ENCODE measurements at places on chromosomes 16 and 17.

- no peak for DNase-seq
Measured at GRCh38 chr16:79452671-79453070, 147.9 kb downstream of the MAF start.

GRCh38 chr16:31874366-31875111 is 932 bp downstream of the ZNF267 start:
- peak; percentile 49 for DNase-seq

- no peak for DNase-seq
Measured at GRCh38 chr17:4560837-4561256, 470 bp upstream of the GGT6 start.

DNA sequence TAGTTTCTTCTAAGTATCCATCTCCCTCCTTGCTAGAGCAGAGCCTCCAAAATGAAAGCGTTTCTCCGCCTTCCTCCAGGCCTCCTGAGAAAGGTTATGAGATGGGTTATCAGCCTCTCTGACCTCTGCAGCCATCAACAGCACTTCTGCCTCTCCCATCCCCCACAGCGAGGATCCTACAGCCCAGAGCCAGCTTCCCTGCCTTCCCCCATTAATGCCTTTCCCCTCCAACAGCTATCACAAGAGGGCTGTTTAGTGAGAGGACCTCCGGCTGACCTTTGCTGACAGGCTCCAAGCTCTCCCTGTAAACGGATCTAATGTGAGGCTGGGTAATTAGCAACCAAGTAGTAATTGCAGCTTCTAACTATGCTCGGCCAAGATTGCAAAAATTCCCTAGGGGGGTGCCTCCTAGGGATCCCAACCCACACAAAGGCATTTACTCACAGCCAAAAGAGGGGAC is 55.8 kb downstream of the ZFHX3 start:
- no peak for DNase-seq

- no peak for DNase-seq
Measured at GRCh38 chr16:17018585-17018939, 452.2 kb downstream of the XYLT1 start.

DNA sequence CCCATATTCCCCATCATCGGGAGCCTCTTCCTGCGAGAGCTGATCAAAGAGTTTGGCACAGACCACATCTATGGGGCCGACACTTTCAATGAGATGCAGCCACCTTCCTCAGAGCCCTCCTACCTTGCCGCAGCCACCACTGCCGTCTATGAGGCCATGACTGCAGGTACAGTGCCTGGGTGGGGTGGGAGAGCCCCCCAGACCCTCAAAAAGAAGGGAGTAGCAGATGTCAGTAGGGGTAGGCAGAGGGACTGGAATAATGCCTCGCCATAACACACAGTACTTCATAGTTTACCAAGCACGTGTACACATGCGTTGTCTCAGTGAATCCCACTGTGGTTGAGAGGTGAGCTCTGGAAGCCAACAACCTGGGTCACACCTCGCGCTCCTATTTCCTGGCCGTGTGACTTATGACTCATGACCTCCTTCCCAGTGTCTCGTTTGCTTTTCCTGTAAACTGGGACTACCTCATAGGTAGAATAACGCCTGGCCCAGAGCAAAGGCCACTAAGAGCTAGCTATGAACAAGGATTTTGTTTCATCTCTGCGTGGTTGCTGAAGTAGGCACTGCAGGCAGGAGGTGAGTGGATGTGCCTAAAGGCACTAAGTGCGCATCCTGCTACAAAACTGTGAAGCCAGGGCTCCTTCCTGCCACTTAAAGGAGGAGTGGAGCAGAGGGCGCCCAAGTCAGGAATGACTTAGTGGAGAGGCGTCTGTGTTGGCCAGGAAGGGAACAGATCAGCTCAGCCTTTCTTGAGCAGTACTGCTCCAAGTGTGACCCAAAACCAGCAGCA is 5.2 kb downstream of the NAGLU start:
- DNase-seq: peak; percentile 32

GRCh38 chr17:81939881-81940385 is 2.8 kb upstream of the PYCR1 start:
- no peak for DNase-seq

DNA sequence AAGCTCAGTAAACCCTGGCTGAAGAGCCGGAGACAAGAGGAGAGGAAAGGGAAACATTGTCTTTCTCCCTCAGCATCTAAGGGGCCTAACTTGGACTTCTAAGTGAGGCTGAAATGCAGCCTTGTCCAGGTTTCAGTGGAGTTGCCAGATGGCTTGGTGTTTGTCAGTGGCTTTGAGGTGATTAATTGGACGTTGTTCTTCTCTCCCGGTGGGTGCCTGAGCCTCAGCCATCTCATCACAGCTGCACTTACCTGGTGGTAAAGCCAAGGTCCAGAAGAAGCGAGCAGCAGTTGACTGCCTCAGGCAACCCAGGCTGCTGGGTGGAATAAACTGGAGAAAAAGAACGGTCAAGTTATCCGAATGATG is 202.2 kb upstream of the NLRP1 start:
- no peak for DNase-seq

GRCh38 chr17:74267987-74268499 is 6.0 kb upstream of the DNAI2 start:
- DNase-seq: no peak

GRCh38 chr16:51071326-51071725 is 79.7 kb downstream of the SALL1 start:
- DNase-seq: no peak

- DNase-seq: no peak
Measured at GRCh38 chr16:75025761-75026160, 26.9 kb downstream of the ZNRF1 start.

GRCh38 chr17:75011401-75012095 is 922 bp upstream of the MRPL58 start:
- DNase-seq: no peak

DNA sequence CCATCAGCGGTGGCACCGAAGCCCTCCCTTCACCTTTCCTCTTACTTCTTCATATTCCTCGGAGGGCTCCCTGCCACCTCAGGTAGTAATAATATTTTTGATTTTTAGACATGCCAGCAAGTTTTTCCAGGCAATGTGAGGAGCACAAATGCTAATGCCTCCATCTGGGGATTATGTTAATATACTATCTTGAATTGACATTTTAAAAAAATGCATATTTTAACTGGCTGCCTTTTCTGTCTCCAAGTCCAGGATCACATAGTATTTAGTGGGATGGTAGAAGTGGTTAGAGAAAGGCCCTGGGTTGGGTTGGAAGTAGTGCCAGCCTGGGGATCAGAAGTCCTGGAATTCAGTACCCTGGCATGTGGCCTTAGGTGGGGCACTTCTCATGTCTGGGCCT is 147.0 kb downstream of the SPACA3 start:
- DNase-seq: no peak

GRCh38 chr17:72151565-72152386 is 31.0 kb downstream of the SOX9 start:
- DNase-seq: no peak

DNA sequence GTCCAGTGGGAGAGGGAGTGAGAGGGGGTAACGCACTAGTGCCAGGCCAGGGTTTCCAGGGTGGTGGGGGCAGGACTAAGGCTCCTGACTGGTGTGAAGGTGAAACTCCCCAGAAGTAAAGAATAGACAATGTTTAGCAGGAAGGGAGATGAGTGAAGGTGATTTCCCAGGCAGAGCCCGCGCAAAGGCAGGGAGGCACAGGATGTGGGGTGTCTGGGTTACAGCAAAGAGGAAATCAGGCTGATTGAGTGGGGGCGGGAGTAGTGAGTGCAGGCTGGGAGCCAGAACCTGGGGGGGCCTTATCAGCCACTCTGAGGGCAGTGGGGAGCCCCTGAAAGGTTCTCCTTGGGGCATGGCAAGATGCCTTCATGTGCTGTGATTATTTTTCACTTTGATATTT is 167.5 kb downstream of the UTP18 start:
- DNase-seq: peak; percentile 70

GRCh38 chr17:416293-417206 is 63.9 kb upstream of the RPH3AL start:
- DNase-seq: peak; percentile 46

DNA sequence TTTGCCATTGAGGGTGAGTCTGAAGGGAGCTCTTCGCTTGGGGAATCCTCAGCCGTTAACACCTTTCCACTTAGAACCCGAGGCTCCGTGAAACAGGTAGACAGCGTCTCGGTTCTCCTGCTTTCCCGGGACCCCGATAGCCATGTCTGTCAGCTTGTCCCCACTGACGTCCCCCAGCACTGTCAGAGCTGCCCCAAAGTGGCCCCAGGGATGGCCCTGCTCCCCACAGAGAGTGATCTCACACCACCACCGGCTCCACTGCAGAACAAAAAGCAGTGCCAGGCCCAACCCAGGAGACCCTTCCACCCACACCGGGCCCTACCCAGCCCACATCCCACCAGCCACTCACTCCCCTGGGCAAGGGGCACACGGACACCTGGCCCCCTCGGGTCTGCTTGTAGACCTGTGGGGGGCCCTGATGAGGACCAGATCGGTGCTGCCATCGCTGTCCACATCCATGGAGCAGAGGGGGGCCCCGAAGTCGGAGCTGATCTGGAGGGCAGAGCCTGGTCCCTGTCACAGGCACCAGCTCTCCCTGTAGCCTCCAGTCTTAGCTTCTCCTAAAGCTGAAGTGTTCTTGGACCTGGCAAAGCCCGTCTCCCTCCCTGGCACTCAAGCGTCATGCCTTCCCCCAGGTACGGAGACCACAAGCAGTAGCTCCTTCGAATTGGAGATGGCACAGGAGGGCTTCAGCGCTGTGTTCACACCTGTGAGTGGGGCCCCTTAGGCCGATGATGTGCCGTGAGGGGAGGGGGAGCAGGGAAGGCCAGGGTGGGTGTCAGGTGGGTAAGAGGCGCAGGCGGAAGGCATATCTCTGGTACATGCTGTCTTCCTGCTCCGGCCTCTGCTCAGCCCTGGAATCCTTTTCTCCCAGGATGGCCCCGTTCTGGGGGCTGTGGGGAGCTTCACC is 6.5 kb downstream of the ITGAX start:
- DNase-seq: no peak

- no peak for DNase-seq
Measured at GRCh38 chr16:77849646-77850258, 61.4 kb downstream of the VAT1L start.

DNA sequence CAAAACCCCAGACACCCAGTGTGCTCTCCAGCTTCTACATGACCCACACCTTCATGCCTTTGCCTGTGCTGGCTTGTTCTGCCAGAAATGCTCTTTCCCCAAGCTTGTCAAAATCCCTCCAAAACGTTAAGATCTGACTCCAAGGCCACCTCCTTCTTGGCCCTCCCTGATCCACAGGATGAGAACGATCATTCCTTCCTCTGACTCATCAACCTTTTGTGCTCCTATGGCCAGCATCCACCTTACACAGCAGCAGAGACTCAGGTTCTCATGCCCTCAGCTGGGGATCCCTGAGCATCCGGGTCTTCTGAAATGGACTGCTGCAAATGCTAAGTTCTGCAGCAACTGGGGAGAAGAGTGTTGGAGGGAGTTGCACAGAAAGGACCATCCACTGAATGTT is 2.9 kb downstream of the ZBTB4 start:
- no peak for DNase-seq

GRCh38 chr17:50993544-50993943 is 127.1 kb downstream of the SPAG9 start:
- no peak for DNase-seq

DNA sequence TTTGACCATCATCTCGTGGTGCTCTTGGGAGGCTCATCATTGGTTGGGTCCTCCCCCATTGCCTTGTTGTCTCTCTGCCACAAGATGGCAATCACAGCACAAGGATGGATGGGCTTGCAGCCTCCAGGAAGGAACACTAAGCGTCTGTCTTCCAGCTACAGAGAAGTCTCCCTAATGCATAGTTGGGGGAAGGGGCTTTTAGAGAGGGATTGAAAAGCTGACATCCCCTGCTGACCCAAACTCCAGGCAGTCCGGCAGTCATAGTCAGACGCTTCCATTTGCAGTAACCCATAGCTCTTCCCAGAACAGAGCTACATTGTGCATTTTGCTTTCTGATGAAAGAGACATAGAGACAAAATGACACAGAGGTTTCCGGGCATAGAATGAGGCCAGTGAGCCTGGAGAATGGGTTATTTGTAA is 111.4 kb downstream of the UTP18 start:
- DNase-seq: peak; percentile 56

- DNase-seq: no peak
Measured at GRCh38 chr16:57501492-57501891, 15.2 kb upstream of the DOK4 start.

GRCh38 chr17:16886655-16887322 is 85.1 kb downstream of the TNFRSF13B start:
- DNase-seq: no peak

GRCh38 chr17:7224661-7225111 is 4.9 kb downstream of the ACADVL start:
- DNase-seq: no peak
